Inflammatory macrophage treated with lipopolysaccharide for 1 hour (primary cell): ENCODE measurements at places on chromosomes 1 and 21.

- DNase-seq = no peak
These were observed 33.0 kb upstream of the S100A7 start for GRCh38 chr1:153493343-153493960.

DNA sequence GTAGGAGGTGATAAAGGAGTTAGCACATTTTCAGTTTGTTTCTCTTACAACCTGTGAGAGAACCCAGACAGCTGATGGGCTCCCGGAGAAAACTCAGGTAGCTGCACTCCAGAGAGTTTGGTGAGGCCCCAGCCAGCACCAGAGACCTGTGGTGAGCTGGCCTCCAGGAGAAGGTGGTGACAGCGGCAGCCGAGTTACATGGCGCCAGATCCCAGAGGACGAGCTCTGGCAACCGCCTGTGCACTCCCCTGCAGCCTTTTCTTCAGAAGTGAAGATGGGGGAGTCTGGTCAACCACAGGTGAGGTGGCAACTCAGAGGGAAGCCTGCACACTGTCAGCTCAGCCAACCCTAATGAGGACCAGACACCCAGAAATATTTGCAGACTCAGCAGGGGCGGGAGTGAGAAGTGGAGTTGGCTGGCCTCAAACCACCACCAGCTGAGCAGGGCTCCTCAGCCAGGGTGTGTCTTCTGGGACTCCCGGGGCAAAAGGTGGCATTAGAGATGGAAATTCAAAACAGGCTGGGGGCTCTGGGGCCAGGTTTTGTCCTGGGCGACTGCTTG, 209.7 kb downstream of the SETD4 start:
- DNase-seq = no peak

- no peak for DNase-seq
These were observed 589.9 kb downstream of the MATN1 start for GRCh38 chr1:30133414-30134055.

GRCh38 chr21:44535963-44536362, 4.0 kb downstream of the KRTAP10-1 start:
- no peak for DNase-seq

- peak; percentile 28 for DNase-seq
These were observed 82.4 kb downstream of the RAB3GAP2 start for GRCh38 chr1:220189750-220190347.

- DNase-seq = peak; percentile 81
These were observed 115.4 kb upstream of the HOOK1 start for GRCh38 chr1:59699227-59699847.

- DNase-seq = peak; percentile 4
These were observed 28.9 kb upstream of the APP start for GRCh38 chr21:26199456-26199855.

GRCh38 chr1:189269011-189269410, 1208.7 kb downstream of the BRINP3 start:
- DNase-seq = no peak

- DNase-seq = no peak
These were observed 1144.3 kb upstream of the NCAM2 start for GRCh38 chr21:19853709-19854575.

GRCh38 chr1:84704872-84705417, 14.7 kb upstream of the SSX2IP start:
- peak; percentile 39 for DNase-seq

DNA sequence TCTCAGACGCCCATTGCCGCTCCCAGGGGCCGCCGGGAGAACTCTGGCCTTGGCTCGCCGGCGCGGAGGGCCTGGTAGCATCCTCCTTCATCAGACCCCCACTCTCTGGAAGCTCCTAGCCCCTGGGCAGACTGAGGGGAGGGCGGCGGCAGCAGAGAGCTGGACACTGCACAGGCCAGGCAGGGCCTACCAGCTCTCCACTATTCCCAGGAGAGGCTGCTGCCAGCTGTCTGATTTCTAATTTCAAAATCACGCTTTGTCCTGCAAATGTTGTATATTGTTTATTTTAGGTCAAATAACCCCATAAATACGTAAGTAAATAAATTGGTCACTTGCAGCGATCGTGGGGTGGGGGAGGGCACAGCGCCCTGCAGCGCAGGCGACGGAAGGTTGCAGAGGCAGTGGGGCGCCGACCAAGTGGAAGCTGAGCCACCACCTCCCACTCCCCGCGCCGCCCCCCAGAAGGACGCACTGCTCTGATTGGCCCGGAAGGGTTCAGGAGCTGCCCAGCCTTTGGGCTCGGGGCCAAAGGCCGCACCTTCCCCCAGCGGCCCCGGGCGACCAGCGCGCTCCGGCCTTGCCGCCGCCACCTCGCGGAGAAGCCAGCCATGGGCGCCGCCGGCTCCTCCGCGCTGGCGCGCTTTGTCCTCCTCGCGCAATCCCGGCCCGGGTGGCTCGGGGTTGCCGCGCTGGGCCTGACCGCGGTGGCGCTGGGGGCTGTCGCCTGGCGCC, at the start of gene MTARC1:
TSS of gene MTARC1 (plus strand) at position 577 of the 732 bp plus-strand sequence. CDS start at position 609, 32 bp downstream.
- DNase-seq = peak; percentile 59

- DNase-seq = no peak
These were observed 231.3 kb downstream of the FMN2 start for GRCh38 chr1:240322943-240323342.

GRCh38 chr1:198717510-198717909, 78.7 kb downstream of the PTPRC start:
- DNase-seq = no peak

- DNase-seq = no peak
These were observed 153.6 kb downstream of the OLFM3 start for GRCh38 chr1:101843160-101843559.

- no peak for DNase-seq
These were observed 45.1 kb downstream of the MEGF6 start for GRCh38 chr1:3566003-3566885.

DNA sequence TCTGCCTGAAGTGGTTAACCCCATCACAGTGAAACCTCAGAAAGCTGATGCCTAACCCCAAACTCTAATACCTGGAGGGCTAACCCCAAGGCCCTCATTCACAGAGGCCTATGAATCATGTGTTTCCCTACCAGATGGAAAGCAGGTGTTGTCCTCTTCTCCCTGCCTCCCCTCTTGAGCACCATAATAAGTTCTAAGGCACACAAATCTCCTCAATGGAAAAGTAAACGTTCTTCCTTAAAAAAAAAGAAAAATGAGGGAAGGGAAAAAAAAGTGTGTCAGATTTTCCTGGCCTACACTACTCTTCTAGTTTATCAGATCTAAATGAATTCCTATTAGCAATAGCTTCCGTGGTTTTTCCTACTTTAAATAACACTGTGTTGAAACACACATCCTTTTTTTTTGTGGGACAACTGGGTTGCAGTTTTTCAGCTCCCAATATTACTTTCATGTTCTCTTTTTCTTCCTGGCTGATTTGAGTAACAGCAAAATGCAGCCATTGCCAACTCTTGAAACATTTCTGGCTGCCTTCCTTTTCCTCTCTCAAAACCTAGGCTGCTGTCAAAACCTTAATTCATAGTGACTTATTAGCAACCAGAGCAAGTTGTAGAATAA, 43.2 kb downstream of the SLC44A3 start:
- DNase-seq = no peak

- no peak for DNase-seq
These were observed 59.0 kb downstream of the SYT6 start for GRCh38 chr1:114094675-114095074.

DNA sequence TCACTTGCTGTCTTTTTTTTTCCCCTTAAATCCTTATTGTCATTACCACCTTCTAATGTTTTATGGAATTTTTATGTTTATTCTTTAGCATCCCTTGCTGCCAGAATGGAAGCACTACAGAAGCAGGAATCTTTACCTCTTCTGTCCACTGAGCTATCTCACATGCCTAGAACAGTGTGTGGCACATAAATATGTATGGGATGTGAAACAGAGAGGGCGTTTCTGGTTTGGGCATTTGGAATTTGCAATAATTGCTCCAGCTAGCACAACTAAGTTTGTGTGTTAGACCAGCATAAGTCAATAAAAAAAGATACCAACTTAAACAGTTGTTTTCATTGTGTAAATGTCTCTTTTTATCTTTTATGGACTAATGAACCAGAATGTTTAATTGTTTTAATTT, 330.8 kb downstream of the DISC1 start:
- no peak for DNase-seq

GRCh38 chr1:66730462-66730861, 21.8 kb upstream of the DYNLT5 start:
- DNase-seq = no peak

- no peak for DNase-seq
These were observed 22.2 kb upstream of the HPDL start for GRCh38 chr1:45304311-45305081.

DNA sequence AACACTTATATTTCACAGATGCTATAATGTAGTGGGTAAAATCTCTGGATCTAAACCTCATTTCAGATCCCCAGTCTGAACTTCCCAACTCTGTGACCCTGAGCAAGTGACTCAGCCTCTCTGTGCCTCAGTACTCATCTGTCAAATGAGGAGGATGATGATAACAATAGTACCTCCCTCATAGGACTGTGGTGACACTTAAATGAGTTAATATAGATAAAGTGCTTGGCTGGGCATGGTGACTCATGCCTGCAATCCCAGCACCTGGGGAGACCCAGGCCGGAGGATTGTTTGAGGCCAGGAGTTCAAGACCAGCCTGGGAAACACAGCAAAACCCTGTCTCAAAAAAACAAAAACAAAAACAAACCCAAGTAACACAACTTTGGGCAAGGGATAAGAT, 4.7 kb upstream of the ECE1 start:
- peak; percentile 93 for DNase-seq

GRCh38 chr1:58848818-58849411, 65.1 kb upstream of the JUN start:
- DNase-seq = peak; percentile 34

- peak; percentile 58 for DNase-seq
These were observed 23.5 kb downstream of the F11R start for GRCh38 chr1:160997323-160998038.

GRCh38 chr1:84775535-84775920, 85.3 kb upstream of the SSX2IP start:
- no peak for DNase-seq

GRCh38 chr1:226512076-226512728, 36.4 kb upstream of the STUM start:
- DNase-seq = no peak

DNA sequence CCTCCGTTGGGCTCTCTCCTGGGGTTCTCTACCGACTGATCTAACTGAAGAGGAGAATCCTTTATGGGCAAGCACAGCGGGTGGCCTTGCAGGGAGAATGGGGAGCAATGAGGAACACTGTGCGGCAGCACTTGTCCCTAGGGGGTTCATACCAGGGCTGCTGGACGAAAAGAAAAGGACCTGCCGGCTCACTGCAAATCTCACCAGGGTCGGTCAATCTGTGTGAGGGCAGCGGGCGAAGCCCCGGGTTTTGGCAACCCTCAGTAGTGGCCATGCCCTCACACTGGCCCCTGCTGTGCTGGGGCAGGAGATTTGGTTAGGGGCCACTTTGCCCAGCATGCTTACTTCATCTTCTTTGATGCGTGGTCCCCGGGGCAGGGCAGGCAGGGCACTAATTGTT, 5.9 kb downstream of the LHX9 start:
- DNase-seq = no peak

DNA sequence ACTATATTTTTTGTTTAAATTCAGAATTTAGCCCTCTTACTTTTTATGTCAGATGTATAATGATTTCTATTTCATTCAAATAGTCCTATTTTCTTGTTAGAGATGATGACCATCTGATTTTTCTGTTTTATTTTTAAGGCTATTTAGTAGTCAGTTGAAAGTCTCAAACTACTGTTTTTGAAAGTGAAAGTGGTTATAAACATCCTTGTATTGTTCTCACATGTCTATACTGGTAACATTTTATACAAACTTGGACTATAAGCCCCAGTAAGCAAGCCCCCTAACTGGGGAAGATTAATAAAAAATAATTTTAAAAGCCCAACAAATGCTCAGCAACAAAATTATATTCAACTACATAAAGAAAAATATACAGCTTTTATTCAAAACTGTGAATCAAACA, 271.3 kb upstream of the RGS18 start:
- DNase-seq = no peak

DNA sequence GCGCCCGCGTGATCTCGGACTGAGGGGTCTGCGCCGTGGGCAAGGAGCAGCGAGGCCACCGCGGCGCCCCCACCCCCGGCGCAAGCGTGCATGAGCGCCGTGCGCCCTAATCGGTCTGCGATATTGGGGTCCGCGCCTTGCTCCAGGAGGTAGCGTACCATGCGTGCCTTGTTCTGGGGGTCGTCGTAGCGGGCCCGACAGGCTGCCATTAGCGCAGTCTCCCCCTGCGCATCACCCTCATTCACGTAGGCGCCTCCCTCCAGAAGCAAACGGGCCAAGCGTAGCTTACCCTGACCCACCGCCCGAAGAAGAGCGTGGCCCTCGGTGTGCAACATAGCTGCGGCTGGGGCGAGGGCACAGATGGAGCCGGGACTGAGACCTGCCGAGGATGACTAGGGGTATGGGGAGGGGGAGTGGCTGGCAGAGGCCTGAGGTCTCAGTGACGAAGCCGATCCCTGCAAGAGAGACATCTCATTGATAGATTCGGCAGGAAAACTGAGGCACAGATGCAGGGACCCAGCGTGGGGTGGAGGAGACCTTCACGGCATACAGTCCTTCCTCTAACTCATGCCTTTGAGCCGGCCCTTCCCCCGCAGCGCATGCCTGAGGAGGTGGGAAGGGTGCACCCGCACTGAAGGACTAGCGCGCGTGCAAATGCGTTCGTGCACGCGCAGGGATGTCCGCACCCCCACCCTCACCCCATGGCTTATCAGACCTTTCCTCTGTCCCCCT, 2.8 kb downstream of the ANKRD34A start:
- DNase-seq = no peak

GRCh38 chr1:197466813-197467212, 198.8 kb downstream of the CRB1 start:
- DNase-seq = no peak

DNA sequence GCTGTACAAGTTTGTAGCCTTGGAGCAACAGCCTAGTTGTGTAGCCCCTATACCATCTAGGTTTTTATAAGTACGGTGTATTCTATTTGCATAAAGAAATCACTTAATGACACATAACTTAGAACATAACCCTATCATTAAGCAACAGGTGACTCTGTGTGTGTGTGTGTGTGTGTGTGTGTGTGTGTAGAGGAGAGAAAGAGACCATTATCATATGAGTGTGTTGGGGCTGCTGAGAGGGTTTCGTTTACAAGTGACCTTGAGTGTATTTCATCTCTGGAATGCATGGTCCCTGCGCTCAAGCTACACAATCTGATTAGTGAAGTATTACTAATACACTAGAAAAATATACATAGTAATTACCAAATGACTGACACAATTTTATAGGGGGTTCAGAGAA, 115.1 kb downstream of the RABGAP1L start:
- DNase-seq = no peak

DNA sequence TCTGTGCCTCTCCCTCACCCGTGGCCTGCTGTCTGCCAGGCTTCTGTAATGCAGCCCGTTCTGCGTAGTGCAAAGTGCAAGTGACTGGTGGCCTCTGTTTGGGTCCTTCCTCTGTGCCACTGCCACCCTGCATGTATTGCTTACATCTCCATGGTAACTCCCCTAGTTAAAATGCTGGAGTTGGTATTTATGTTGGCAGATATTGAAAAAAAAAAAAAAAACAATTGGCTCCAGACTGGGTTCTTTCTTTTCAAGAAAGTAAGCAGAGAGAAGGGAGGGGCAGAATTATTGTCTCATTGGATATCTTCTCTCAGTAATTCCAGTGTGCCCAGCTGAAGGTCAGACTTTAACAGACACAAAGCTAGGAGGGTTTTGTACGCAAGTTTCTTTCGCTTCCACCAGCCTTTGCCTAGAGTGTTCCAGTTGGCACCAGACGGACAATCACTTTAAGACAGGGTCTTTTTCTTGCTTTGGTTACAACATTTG, 242.3 kb downstream of the PBX1 start:
- DNase-seq = no peak

GRCh38 chr1:15260418-15261154, 13.6 kb downstream of the FHAD1 start:
- DNase-seq = peak; percentile 35
